Nucleus accumbens (tissue), 56 donors: ENCODE measurements at places on chromosomes 5 and 9.

- no peak for DNase-seq
Measured at GRCh38 chr5:61619289-61619688, 287.2 kb downstream of the ZSWIM6 start.

DNA sequence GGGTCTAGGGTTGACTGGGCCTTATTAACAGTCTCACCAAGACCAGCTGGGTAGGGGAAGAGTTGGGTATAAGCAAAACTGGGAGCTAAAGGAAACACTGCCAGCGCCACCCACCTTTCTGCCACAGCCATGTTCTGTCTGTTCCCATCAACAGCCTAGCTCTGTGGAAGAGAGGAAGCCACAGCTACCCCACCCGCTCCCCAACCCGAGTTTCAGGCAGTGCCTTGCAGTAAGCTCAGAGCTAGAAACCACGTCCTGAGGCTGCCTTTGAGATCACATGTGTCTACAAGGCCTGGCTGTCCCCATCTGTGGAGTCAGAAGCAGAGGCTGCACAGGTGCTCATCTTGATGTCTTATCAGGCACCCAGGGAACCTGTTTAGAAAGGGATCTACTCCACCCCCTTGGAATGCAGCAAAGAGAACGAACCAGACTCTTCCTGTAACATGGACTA, 15.3 kb downstream of the HNRNPH1 start:
- DNase-seq, result no peak

DNA sequence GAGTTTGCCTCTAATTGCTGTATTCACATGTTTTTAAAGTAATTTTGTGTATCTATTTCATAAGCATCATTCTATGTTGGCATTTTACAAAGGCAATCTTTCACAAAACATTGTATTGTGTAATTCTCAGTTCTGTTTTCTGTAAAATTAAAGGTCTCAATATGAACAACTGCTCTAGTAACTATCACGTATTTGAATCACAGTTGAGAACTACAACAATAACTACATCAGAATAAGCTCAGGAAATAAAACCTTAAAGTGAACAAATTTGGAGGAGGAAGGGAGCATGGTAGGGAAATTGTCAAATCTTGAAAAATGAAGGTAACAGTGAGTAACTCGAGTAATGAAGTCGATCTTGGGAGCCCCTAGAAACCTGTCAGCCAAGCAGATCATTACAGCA, 22.5 kb upstream of the CAMK4 start:
- DNase-seq, result no peak

DNA sequence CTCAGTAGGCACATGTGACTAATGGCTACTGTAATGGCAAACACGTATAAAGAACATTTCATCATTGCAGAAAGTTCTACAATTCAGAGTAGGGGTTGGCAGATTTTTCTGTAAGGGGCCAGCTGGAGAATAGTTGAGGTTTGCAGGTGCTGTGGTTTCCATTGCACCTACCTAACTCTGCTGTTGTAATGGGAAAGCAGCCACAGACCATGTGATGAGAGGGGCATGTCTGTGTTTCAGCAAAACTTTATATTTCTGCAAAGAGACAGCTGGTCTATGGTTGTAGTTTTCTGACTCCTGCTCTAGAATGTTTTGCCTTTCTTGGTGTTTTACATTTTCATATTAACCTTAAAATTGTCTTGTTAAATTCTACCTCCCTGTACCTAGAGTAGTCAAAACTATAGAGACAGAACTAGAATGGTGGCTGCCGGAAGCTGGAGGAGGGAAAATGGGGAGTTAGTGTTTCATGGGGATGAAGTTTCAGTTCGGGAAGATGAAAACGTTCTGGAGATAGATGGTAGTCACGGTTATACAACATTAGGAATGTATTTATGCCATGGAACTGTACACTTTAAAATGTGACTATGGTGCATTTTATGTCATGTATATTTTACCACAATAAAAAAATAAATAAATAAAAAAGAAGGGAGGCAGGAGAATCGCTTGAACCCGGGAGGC, 44.3 kb downstream of the NUP214 start:
- no peak for DNase-seq

DNA sequence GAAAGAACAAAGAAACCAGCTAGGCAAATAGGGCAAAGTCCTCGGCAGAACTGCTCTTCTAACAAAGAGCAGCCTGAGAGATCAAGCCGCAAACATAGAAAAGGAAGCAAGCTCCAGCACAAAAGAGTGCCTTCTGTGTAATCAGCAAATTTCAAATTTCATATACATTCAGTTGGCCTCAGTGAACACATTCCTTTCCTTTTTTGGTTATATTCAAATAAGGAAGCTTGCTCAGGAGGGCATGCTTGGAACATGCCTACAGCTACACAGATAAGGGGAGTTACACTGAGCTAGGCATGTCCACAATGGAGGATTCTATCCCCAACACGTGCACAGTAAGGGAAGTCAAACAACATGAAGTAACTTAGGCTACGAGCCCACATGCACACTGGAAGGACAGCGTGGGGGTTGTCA, 23.4 kb downstream of the IL33 start:
- DNase-seq, result no peak

- no peak for DNase-seq
Measured at GRCh38 chr5:17259630-17260257, 42.3 kb downstream of the BASP1 start.

- no peak for DNase-seq
Measured at GRCh38 chr5:117486879-117487391, 912.3 kb upstream of the SEMA6A start.

DNA sequence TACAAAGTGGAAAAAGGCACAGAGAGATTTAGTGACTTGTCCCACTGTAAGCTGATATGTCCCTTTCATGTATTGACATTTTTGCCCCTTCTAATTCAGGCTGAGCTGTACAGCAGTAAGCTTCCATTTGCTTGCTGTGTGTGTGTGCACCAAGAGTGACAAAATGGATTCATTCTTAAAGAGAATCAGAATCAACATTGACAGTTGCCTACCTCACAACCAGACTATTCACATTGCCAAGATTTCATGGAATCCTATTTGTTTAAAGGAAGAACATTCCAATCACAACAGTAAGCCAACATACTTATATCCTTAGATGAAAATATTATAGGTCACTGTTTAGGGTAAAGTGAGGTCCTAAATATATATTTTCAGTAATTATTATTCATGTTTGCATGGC, 102.6 kb downstream of the TMEM232 start:
- no peak for DNase-seq

- DNase-seq, result no peak
Measured at GRCh38 chr5:72811849-72812248, 4.6 kb upstream of the TNPO1 start.

DNA sequence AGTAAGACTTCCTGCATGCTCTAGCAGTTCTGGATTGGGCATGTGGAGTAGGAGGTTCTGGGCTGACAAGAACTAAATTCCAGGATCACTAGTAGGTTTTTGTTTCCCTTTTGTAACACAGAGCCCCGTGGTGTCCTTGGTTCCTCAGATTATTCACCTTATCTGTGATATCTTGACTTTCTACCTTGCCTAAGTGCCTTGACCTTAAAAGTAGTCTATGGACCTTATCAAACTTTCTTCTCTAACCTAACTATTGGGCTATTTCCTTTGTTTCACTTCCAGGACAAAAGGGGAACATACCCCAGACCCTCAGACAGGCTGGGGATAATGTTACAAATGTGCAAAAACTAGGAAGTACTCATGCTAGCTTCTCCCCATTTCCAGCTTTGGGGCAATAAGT, 595.3 kb downstream of the PSAT1 start:
- no peak for DNase-seq

- no peak for DNase-seq
Measured at GRCh38 chr5:1393571-1394501, 48.9 kb upstream of the CLPTM1L start.
